ENCODE measurements at places on chromosomes 5 and 9.
A peak's percentile ranks its signal among the peaks of the same experiment; 100 is the strongest.

- no peak for DNase-seq
Measured at GRCh38 chr9:101138509-101138908, 110.0 kb downstream of the PLPPR1 start.

- DNase-seq, result no peak
Measured at GRCh38 chr9:72839085-72839484, 113.8 kb downstream of the ALDH1A1 start.

- DNase-seq, result no peak
Measured at GRCh38 chr5:117734056-117734455, 1159.4 kb upstream of the SEMA6A start.

DNA sequence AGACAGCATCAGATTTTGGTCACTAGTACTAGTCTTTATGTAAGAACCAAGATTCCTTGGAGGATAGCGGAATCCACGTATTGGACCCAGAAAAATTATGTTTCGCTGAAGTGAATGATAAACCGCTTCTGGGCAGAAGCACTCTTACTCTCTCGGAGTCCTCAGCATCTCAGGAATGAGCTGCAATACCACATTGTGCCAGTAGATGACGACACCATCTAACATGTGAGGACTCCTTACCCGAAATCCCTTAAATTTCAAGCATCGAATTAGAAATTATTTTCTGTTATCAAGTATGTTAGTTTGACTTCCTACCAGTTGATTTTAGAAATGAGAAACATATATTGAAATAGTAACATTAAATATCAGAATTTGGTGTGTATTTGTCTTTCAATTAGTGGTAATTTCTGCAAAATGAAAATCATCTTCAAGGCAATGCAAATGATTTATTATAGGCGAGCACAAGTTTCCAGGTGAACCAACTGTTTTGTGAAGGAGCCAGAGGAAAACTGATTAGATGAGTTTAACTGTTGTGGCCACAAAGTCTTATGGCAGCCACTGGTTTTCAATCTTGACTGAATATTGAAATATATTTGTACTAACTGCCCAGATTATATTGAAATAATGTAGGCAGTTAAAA lies 66.0 kb upstream of the CAMK4 start:
- DNase-seq, result peak; percentile 65

GRCh38 chr5:180296771-180297170 lies 4.9 kb upstream of the MAPK9 start:
- no peak for DNase-seq

DNA sequence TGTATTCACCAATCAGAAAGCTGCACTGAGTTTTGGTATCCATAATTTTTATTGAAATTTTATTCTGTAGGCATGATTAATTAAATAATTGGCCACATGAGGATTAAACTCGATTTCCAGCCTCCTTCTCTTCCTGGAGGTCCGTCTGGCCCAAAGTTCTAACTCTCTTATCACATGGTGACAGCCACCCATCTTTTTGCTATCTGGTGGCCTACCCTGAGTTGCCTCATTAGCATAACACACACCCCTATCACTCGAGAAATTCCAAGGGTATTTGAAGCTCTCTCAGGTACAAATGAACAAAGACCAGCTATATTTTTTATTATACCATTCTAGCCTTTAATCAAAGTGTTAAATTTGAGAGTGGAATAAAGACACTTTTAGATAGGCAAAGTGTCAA lies 57.7 kb downstream of the APC start:
- no peak for DNase-seq

DNA sequence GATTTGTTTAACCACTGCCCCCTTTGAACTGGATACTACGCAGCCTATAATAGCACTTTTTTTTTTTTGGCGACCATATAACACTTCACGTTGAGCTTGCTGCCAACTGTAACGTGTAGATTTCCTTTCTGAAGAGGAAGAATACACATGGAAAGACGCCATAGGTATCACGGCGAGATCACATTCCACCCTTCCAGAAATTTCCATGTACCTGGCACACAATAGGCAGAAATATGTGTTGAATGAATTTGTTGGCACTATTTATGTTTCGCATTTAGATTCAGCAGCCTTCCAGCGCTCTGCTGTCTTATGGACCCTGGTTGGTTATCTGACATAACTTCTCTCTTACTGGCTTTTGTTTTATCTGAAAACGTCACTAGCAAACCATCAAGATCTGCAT lies 250.3 kb downstream of the SLIT3 start:
- no peak for DNase-seq

DNA sequence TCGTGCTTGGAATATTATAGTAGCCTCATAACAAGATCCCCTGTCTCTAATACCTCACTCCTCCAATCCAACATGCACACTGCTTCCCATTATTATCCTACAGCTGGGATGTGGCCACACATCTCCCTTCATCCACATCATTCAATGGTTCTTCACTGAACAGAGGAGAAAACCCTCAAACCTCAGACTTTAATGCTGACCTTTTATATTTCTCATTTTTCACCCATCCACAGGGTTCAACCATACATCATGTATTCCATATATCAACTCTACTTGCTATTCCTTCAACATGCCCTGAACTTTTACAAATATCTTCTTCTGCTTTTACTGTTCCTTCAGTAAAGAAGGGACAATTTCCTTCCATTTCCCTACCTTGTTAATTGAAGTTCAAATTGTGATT lies 396.8 kb downstream of the TLE4 start:
- no peak for DNase-seq

- DNase-seq, result no peak
Measured at GRCh38 chr5:130050585-130050984, 146.3 kb downstream of the CHSY3 start.

- no peak for DNase-seq
Measured at GRCh38 chr5:123035918-123036390, 571 bp downstream of the PPIC start.

DNA sequence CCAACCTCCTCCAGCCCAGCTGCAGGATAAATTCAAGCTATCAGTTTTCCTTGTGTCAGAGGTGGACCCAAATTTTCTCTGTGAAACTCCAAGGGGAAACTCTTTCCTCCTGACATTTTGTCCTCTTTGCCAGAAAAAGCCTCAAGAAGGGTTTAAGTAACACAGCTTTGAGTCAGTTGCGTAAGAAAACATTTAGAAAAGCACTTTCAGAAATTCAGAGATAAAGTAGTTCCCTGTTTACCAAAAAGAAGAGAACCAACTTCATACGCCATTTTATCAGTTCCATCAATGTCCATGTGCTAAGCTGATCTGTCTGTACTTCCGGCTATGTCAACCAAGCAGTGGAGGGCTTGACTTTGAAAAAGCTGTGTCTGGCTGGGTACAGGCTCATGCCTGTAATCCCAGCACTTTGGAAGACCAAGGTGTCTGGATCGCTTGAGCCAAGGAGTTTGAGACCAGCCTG lies 19.9 kb upstream of the SUSD1 start:
- no peak for DNase-seq

DNA sequence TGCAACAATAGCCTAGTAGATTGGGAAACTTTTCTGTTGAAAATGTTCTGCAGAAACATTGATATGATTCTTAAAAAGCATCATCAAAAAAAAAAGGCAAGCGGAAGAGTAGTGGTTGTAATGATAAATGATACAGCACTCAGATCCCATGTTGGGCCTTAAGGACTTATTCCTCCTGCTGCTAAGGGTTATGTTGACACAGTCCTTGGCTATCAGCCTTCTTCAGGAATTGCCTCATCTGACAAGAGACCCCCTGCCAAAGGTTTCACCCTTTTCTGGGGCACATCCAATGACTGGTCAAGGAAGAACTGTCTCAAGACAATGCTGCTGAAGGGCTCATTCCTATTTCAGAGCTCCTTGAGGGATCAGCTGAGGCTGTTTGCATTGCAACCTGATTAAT lies 44.3 kb upstream of the MAMDC2 start:
- DNase-seq, result no peak

DNA sequence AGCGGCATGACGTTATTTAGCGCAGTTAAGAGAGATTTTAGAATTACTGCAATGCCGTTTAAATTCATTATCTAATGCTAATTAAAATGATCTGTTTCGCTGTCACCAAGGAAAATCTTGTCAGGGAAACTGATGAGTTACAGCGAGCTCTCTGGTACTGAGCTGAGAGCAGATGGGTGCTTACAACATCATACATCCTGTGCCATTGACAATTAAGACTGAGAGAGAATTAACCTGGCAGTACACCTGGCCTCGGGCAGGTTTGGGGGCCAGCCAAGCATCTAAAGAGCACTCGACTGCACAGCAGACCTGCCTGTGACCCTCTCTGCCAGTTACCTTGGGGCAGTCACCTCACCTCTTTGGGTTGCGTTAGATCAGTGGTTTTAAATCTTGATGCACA lies 55.0 kb downstream of the PUM3 start:
- DNase-seq, result no peak

DNA sequence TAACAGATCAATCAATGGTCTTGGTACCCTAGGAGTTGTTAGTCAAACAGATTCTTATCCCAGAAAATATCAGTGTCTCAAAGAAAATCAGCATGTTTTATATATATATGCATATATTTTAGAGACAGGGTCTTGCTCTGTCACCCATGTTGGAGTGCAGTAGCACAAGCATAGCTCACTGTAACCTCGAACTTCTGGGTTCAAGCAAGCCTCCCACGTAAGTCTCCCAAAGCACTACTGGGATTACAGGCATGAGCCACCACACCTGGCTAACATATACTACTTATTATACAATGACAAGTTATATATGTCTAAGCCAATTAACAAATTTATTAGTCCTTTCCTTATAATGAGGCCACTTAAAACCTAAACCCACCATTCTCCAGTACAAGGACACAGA lies 10.4 kb downstream of the RAB14 start:
- DNase-seq, result no peak

DNA sequence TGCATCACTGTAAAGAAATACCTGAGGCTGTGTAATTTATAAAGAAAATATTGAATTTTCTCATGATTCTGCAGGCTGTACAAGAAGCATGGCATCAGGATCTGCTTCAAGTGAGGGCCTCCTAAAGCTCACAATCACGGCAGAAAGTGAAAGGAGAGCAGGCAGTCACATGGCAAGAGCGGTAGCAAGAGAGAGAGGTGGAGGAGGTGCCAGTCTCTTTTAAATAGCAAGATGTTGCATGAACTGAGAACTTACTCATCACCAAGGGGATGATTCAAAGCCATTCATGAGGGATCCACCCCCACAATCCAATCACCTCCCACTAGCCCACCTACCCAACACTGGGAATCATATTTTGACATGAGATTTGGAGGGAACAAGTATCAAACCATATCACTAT lies 184.5 kb upstream of the PAPPA start:
- DNase-seq, result no peak

GRCh38 chr5:35214051-35214450 lies 16.2 kb downstream of the PRLR start:
- DNase-seq, result no peak

- DNase-seq, result no peak
Measured at GRCh38 chr5:38317868-38318267, 59.5 kb downstream of the EGFLAM start.

- DNase-seq, result no peak
Measured at GRCh38 chr5:89313044-89313443, 430.1 kb upstream of the MEF2C start.

Measured in activated CD8-positive, alpha-beta memory T cell treated with anti-CD3 and anti-CD28 coated beads for 1 hour (primary cell).